ENCODE measurements at places on chromosomes 5 and 9.

GRCh38 chr5:113153512-113154097, 177.0 kb downstream of the DCP2 start:
- no peak for DNase-seq

DNA sequence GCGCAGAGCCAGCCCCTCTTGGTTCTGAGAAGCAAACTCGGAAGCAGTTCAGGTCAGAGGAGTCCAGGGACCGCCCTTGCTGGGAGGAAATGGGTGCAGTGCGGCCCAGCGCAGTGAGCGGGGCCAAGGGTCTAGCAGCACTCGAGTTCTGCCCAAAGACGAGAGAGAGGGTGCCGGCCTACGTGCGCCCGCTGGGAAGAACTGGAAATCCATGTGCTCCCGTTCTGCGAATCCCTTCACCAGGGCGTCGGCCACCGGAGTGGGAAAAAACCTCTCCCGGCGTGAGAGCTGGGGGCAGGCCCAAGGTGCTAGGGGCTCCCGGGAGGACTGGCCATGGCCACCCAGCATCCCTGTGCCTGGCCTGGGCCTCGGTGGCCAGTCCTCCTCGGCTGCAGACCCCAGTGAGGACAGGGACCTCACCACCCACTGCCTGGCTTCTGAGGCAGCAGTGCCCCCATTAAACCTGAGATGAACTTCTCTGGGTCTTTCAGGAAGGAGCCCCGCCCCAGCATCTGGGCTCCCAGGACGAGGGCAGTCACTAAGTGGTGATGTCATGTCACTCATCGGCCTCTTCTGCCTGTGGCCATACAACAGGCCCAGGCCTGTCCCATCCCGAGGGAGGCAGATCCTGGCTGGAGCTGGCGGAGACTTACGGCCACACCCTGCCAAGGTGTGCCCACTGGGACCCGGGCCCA, 10.6 kb downstream of the TMEM250 start:
- DNase-seq: peak; percentile 49

GRCh38 chr5:175824676-175825075, 46.7 kb upstream of the CPLX2 start:
- peak; percentile 48 for DNase-seq

GRCh38 chr9:112184946-112185345, 9.8 kb upstream of the SUSD1 start:
- DNase-seq: no peak

DNA sequence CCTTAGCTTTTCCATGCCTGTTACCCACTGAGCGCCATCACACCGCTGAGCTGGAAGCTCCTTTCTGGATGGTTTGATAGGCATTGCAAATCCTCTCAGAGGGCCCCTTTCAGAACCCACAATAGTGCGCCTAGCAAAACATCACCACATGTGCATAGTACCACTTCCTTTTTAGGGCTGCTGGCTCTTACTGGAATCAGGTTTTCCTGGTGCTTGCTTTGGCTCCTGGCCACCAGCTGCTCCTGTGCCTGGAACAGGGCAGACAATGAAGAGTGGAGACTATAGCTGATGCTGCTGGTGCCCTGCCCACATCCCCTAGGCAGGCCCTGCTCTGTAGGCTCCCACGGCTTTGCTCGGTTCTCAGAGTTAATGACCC, 163.6 kb upstream of the SEMA6A start:
- no peak for DNase-seq

GRCh38 chr5:149616727-149617285, 35.5 kb downstream of the ARHGEF37 start:
- no peak for DNase-seq

GRCh38 chr5:119406551-119407110, 45.7 kb upstream of the HSD17B4 start:
- no peak for DNase-seq

DNA sequence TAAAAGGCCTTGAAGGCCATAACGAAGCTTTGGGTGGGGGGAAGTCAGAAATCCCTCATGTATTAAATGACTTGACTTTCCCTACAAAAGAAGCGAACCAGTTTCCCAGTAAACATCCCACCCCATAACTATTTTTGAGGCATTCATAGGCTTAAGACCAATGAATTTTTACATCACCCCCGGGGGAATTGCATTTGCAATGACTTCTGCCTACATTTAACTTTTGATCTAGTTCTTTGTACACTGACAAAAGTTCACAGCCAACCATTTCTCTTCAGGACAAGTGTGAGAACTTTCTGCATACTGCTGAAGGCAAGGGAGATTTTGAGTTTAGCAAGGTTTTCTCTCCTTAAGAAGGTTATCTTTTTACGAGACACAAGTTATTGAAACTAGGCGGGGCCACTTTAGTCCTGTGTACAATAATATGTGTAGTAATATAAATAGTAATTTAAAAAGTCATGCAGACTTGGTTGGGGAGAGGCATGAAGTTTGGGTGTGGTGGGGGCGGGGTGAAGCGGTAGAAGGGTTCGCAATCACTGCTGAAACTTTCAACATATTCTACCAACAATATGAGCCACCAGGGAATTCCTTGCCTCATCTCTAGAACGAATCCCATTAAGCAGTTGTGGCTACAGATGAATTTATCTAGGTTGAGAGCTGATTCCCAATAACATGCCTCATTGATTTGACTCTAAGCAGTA, 2.5 kb downstream of the TJP2 start:
- no peak for DNase-seq

GRCh38 chr5:68983959-68984358, 109.9 kb upstream of the SLC30A5 start:
- DNase-seq: no peak

GRCh38 chr5:9519537-9519936, 26.3 kb downstream of the SEMA5A start:
- no peak for DNase-seq

GRCh38 chr5:170419643-170420042, 30.5 kb upstream of the KCNMB1 start:
- DNase-seq: no peak

GRCh38 chr5:80185095-80185494, 70.8 kb downstream of the SERINC5 start:
- no peak for DNase-seq

DNA sequence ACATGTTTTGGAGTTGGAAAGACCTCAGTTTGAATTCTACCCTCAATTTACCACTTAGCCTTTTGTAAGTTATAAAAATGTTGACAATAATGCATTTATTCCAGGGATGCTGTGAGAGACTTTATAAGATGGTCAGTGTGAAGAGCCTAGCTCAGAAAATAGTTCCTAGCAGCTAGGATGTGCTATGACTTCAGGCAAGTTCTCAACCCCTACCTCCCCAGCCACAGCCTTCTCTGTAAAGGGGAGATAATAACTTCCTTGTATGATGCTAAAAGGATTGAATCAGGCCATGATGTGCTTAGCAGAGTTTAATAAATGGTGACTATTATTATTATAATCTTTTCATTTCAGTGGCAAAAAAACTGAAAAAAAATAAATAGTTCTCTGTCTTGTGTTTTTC, 77.6 kb downstream of the ALDH1A1 start:
- no peak for DNase-seq

DNA sequence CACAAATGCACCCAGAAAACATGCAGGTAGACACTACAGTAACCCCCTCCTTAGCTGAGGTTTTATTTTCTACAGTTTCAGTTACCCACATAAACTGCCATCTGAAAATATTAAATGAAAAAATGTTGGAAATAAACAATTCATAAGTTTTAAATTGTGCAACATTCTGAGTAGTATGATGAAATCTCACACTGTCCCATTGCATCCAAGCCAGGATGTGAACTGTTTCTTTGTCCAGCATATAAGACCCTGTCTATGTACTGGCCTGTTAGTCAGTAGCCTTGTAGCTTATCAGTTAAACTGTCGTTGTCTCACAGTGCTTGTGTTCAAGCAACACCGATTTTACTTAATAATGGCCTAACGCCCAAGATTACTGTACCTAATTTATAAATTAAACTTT, 630.5 kb downstream of the ANXA1 start:
- DNase-seq: no peak

DNA sequence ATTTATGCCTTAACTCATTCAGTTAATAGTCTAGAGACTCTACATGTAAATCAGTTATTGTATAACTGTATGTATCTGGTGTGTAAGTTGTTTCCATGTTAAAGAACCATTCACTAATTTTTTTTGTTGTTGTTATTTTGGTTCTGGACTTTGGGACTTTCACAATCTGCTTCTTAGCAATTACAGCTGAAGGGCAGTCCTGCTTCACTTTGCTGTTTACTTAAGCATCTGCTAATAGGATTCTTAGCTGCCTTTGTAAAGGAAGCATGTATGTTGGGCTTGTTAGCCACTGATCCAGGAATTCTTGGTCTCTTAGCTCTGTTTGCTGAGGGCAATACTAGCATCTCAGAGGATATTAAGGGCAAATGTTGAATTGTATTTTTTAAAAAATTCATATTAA, 97.0 kb downstream of the FOCAD start:
- no peak for DNase-seq

GRCh38 chr9:19922476-19923118, 133.8 kb upstream of the SLC24A2 start:
- peak; percentile 14 for DNase-seq

- no peak for DNase-seq
Observed at GRCh38 chr5:132674671-132675506, 1.1 kb downstream of the IL4 start.

- DNase-seq: no peak
Observed at GRCh38 chr9:129609486-129610212, 11.3 kb downstream of the C9orf50 start.

- no peak for DNase-seq
Observed at GRCh38 chr9:121545150-121545874, 45.7 kb upstream of the GGTA1 start.

GRCh38 chr5:115888027-115888426, 46.3 kb downstream of the AP3S1 start:
- DNase-seq: no peak

DNA sequence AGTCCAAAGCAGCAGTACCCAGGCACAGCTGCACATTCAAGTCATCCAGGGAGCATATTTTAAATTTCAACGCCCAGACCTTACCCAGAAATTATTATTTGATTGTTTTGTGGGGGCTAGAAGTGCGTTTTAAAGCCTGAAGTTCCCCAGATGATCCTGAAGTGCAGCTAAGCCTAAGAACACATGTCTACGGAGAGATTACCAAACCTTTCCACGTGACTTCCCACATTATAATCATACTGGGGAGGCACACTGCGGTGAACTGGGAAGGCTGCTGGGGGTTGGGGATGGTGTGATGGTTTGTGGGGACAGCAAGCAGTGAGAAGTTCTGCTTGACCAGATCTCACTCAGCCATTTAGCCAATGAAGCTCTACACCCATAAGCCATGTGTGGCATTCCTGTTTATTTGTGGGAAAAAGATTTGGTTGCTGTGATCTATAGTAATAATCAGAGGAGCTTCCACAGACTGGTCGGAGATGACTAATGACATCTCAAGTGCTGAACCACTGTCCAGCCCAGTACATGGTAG, 93.4 kb upstream of the CDH6 start:
- DNase-seq: no peak

DNA sequence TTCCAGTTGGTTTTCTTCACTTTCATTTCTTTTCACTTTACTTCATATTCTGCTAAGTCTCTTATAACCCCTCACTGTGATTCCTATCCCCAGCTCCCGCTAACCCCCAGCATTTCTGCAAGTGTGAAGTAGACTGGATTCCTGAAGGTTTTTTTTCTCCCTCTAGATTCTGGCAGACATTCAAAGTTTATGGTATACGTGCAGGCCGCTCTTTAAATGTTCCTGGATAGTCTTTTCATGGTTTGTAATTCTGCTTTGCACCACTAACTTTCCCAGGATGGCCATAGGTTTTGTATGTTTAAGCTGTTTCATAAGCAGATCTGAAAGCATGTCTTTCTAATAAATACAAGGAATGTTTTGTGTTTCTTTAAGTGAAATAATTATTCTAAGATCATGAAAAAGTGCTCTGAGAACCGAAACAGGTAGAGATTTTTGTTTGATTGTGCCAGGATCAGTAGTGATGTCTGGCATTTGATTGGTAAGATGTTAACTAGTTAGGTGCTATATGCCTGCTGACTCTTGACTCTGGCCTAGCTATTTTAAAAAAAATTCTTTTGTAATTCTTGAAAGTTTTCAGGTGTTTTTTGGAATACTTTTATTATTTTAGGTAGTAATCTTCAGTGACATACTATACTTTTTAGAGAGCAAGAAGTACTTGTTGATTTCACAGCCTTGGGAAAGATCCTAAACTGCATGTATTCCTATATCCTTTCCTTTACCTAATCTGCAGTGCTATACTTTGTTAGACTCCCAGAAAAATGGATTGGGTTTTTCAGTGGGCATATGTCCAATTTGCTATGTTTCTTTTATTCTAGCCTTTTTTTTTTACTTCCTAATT, 29.7 kb downstream of the CNOT6 start:
- no peak for DNase-seq

GRCh38 chr9:14136646-14137370, 177.1 kb downstream of the NFIB start:
- DNase-seq: no peak

DNA sequence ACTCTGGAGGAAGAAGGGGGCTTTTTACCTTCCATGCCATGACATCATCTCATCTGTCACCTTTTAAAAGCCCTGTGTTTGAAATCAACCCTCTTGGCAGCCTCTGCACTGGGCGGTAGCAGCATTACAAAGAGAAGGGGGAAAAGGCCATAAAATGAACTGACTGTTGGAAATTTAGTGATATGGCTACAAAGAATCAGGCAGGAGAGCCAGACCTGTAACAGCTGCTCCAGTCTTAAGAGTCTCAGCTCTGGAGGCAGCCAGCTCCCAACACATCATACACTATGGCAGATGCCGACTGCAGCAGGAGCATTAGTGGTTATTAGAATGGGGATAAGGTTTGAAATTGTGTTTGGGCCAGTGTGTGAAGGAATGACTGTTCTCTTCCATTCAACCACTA, 257.5 kb downstream of the DMAC1 start:
- no peak for DNase-seq

DNA sequence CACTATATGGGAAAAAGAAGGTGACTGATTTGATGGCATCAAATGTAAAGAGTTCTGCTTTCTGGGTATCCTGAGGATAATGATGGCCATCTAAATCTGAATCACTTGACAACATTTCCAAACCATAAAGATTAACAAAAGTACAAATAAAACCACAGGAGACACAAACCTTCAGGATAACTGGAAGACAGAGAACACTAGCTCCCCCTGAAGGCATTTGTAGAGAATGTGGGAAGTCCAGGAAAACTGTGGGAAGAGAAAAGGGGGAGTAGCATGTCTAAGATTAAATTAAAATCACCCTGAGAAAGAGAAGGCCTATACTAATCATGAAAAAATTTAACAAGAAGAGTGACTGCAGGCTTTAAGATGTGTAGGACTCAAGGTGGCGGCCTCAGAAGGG, 116.2 kb downstream of the PRELID2 start:
- no peak for DNase-seq

DNA sequence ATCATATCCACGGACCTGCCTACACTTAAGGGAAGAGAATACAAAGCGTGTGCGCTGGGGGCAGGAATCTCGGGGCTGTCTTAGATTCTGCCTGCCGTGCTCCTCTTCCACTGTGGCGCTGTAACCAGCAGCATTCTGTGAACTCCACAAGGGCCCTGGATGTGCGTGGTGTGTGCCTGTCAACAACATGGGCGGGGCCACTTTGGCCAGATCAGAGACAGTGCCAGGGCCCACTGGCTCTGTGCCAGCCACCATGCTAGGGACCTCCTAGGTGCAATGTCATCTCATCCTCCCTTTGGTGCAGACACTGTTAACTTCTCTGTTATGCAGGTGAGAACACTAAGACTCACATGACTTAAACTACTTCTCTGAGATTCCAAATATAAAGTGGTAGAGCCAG, 113.7 kb downstream of the COL23A1 start:
- DNase-seq: no peak

- DNase-seq: no peak
Observed at GRCh38 chr5:33639474-33639873, 198.7 kb downstream of the TARS1 start.

All from NCI-H187 treated with DMSO at 0.1 percent for 48 hours (cell line).